ENCODE measurements at places on chromosomes 2 and 18.

GRCh38 chr2:12110481-12110880 is 364.0 kb downstream of the LPIN1 start:
- no peak for DNase-seq

DNA sequence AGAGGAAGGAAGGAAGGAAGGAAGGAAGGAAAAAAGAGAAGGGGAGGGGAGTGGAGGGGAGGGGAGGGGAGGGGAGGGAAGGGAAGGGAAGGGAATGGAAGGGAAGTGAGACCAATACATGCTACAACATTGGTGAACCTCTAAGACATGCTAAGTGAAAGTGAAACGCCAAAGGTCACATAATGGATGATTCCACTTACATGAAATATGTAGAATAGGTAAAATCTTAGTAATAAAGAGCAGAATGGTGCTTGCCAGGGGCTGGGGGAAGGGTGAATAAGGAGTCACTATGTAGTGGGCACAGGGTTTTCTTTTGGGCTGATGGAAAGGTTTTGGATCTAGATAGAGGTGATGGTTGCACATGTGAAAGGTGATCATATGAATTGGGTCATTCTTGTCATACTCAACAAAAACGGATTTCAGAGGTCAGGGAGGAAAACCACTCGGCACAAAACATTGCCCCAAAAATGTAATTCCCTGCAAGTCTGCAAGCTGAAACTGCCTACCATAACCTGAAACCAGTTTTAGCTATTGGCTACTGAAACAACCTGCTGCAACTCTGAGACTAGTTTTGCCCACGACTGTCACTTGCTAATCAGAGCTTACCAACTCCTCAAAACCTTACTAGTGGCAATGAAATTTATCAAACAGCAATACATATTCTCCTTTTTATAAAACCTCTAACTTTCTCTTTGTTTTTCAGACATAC is 59.2 kb downstream of the CCDC141 start:
- no peak for DNase-seq

DNA sequence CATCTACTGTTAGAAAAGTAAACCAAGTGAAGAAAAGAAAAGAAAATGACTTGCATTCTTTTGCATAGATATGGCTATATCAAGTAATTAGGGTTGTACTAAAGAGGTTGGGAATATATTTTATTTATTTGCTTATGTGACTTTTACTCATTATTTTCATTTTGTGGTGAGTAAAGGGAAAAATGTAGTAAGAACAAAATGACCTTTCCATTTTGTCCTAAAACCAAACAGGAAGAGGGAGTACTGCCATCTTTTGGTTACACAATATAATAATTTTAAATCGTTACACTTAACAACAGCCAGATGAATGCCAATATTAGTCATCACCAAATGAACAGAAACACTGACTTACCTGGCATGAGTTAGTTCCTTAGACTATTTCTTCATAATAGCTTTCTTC is 47.3 kb upstream of the NDUFV2 start:
- DNase-seq: no peak

GRCh38 chr2:10239561-10239967 is 63.1 kb upstream of the HPCAL1 start:
- no peak for DNase-seq

DNA sequence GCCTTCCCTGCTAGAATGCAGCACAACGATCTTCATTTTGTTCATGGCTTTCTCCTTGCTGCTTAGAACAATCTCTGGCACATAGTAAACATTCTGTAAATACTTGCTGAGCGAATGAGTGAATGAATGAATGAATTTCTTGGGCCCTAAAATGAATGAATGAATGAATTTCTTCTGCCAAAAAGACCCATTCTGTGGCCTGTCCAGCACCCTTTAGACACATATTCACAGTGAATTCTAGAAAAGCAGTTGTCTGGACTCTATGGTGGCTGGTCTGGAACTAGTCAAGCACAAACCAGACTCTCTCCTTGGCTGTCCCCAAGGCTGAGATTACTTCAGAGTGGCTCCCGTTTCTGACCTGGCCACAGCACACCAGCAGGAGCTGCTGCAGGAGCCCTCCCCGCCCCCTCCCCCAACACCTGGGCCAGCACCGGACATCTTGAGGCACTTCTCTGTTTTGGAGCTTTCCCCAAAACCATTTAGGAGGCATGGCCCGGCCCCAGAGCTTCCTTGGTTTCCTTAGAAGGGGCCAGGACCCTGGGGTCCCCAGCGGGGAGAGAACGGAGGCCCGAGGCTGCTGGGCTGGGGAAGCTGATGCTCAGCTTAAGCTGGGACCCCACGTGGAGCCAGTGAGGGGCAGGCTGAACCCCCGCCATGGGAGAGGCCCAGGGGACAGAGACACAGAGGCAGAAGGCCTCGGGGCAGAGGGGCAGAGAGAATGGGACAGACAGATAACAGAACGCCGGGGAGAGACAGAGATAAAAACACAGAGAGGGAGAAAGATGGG is 159.0 kb downstream of the ZFP36L2 start:
- DNase-seq: no peak

DNA sequence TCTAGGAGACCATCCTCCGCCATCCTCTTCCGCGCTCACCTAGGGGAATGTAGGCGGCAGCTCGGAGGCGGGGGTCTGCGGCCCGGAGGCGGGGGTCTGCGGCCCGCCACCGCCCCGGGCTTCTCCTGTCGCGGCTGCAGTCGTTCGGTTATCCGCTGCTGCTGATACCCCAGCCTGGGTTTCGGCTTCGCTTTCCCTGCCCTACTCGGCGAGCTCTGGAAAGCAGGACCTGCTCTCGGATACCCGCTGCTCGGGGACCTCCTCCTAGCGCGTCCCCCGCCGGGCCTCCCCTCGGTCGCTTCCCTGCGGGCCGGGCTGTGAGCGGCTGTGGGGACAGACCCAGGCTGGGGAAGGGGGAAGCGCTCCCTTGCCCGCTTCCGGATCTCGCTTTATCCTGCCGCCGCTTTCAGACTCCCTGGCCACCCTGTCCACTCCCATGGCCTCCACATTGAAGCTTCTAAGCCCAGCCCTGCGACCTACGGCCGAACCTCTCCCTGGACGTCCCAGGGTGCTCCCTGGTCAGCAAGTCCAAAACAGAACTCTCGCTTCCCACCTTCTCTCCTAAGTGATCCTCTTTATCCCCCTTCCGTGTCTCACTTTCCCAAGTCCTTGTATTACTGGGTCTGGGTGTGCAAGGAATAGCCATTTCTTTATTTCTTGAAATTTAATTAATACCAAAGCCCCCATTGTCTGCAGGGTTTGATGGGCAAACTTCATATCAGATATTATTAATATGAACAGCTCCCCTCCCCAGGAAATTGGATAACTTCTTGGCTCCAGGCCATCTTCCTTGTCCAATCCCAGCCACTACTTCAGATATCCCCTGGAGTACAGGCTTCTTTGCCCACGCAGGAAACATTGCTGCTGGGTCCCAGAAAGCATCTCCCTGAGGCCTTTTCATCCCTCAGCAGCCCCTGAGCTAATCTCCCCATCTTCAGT is 769 bp downstream of the FKBP1B start:
- DNase-seq: peak; percentile 20

GRCh38 chr18:62128157-62128556 is 58.7 kb downstream of the PIGN start:
- no peak for DNase-seq

- DNase-seq: no peak
Observed at GRCh38 chr2:7096726-7097352, 179.6 kb downstream of the RNF144A start.

- no peak for DNase-seq
Observed at GRCh38 chr2:11573418-11574175, 39.8 kb downstream of the GREB1 start.

GRCh38 chr2:111698743-111699554 is 185.0 kb downstream of the ANAPC1 start:
- DNase-seq: peak; percentile 62

- no peak for DNase-seq
Observed at GRCh38 chr18:25830787-25831186, 259.6 kb downstream of the SS18 start.

DNA sequence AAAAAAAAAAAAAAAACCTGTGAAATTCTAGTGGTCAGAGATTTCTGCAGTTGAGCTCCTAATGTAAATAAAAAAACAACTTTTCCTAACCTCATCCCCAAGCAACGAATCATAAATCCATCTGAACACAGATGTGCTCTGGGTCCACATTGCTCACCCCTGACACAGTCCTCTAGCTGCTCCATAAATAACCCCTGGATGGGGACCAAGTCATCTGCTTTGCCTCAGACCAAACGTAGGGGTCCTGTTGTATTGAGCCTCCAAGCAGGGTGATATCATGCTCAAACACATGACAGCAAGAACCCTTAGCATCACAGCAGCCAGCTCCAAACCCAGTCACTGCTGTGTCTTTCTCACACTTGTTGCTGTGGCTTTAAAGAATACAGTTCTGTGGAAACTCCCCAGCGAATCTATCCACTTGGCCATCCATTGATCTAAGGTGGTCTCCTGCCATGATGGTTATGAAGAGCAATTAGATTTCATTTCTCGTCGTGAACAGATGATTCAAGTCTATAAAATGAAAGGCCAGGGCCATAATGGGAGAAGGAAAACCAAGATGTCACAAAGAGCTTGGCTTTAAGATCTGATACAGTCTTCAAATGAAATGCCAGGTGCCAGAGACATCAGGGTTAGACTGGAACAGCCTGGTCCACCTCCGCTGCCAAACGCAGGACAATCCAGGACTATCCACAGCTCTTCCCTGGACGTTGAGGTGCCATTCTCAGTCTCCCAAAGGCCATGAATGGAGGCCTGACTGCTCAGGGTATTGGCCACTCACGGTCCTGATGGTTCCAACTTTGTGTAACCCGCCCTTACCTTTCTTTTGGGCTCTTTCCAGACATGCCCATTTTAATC is 39.0 kb downstream of the TBC1D8 start:
- no peak for DNase-seq
